Stimulated activated CD4-positive, alpha-beta T cell treated with anti-CD3 and anti-CD28 coated beads, Interleukin-2, amount 100 ng/mL, for 24 hours (primary cell): ENCODE measurements at places on chromosomes 4 and X.

GRCh38 chr4:52164116-52164515, 113.0 kb downstream of the SPATA18 start:
- no peak for DNase-seq

DNA sequence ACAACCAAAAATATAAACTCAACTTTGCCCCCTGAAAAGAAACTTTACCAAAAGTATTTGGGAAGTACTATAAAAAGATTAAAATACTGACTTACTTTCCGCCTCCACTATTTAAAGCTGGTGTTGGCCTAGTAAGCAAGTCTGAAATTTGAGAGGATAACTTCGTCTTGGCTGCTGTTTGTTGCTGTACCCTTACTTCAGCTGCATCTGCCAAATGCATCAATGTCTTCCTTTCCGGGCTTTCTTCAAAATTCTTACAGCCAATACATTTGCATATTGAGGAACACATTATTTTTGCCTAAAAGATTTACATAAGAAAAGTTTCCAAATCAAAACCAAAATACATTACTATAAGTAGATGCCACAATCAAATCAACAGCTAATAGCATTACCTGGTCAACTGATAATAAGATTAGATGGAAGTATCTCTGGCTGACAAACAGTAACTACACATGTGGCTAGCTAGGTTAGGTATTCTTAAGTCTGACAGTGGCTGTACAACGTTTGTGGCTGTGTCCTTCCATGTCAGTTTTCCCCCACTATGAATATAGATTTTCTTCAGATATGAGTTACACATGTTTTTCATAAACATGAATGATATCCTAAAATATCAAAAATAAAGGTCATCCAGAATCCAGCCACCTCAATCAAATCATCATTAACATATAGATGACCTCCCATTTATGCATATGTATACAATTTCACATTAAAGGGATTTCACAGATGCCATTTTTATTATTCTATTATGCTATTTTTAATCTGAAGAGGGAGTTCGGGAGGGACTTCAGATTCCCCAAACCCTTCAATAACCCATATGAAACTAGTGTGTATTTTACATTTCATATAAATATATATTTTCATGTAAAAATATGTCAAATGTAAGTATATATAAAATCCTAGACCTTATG, 30.6 kb downstream of the THAP9 start:
- no peak for DNase-seq

DNA sequence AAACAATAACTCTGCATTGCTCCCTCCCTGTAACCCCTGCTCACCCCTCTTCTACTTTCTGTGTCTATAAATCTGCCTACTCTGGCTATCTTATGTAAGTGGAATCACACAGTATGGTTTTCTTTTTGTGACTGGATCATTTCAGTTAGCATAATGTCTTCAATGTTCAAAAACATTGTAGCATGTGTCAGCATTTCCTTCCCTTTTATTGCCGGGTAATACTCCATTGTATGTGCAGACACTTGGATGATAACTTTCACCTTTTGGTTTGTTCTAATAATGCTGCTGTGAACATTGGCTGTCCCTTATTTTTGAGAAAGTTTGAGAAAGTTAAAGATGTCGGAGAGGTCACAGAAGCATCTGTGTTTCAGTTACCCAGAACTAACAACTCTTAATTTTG, 60.6 kb upstream of the TLR2 start:
- DNase-seq: no peak

GRCh38 chr4:185711726-185712125, 100.3 kb downstream of the SORBS2 start:
- DNase-seq: no peak

DNA sequence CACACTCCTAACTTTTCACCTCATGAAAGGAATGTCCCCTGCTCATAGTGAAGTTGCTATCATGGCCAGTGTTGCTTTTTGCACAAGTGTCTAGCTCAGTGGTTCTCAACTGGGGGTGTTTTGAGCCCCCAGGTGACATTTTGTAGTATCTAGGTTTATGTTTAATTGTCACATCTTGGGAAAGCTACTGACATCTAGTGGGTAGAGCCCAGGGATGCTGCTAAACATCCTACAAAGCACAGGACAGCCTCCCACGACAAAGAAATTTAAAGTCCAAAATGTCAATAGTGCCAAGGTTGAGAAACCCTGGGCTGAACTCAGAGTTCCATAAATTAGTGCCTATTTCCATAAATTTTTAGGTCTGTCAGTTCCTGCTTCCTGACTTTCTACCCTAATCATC, 70.7 kb upstream of the HCCS start:
- no peak for DNase-seq

GRCh38 chr4:186669735-186670134, 53.9 kb downstream of the FAT1 start:
- DNase-seq: no peak

GRCh38 chrX:22629105-22629725, 356.5 kb downstream of the CBLL2 start:
- DNase-seq: no peak

GRCh38 chr4:1752284-1753041, 31.1 kb downstream of the TACC3 start:
- DNase-seq: no peak

DNA sequence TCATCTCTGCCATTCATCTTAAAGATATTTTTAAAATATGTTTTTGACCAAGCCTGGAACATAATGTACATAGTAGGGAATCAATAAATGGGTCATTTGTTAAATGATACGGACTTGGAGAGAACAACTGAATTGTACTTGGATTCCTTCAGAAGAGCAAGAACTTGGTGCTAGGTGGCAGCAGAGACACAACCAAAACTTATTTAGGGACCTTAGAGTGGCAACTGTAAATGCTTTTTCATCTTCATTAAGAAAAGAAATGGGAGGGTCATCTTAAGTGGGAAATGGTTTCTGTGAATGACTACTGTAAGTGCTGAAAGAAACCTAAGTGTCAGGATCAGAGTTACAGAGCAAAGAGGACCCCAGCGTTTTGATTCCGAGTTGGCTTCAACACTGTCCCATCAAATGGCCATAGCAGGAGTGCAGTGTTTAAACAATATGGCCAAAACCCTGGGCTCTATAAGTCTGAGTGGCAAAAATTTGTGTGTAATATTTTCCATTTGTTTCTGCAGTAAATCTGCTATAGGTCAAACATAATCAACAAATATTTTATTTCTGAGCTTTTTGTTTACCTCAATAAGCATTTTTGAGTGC, 213.6 kb downstream of the PALLD start:
- DNase-seq: no peak

DNA sequence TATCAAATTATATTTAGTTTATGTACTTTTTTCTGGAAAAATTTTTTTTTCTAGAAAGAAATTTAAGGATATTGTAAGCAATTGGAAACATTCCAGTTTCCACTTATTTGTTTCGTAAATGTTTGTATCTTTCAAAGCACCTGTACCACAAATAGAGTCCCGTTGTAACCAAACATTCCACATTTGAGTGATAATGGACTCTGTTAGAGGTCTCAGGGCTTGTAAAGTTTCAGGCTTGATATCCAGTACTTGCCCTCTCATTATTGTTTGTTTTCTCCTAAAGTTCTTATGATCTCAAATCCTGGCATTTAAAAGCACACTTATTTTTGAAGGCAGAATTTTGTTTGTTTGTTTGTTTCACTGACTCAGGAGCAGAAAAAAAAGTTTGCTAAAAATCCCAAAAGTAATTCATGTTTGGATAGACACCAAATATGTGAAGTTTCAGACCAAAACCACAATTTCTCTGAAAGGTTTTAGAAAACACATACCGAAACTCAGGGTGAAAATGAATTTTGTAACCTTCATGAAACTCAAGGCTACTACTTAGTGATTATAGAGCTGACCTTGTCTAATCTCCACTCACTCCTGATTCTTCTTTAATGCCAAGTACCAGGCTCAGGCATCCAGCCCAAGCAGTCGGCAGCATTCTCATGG, 5.7 kb upstream of the TMEM192 start:
- DNase-seq: no peak

GRCh38 chr4:19514276-19515070, 737.2 kb upstream of the SLIT2 start:
- no peak for DNase-seq

GRCh38 chrX:123881330-123881729, 21.5 kb downstream of the XIAP start:
- DNase-seq: no peak

DNA sequence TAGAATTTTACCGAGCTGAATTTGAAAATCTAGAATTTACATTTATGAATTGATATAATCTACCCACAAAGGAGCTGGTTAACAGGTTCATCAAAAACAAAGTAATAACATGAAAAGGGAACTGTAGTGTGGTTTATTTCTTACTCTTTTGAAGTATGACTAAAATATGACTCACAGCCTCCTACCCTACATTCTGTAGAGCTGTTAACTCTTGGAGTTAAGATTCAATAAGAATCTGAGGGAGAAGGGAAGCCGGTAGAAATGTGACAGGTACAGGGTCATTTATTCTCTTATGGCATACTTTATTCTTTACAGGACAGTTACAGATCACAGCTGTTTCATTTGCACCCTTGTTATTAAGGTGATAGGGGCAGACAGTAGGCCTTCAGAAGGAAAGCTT, 132.2 kb upstream of the FAM47B start:
- no peak for DNase-seq

GRCh38 chr4:184807797-184808712, 17.7 kb downstream of the ACSL1 start:
- DNase-seq: no peak

DNA sequence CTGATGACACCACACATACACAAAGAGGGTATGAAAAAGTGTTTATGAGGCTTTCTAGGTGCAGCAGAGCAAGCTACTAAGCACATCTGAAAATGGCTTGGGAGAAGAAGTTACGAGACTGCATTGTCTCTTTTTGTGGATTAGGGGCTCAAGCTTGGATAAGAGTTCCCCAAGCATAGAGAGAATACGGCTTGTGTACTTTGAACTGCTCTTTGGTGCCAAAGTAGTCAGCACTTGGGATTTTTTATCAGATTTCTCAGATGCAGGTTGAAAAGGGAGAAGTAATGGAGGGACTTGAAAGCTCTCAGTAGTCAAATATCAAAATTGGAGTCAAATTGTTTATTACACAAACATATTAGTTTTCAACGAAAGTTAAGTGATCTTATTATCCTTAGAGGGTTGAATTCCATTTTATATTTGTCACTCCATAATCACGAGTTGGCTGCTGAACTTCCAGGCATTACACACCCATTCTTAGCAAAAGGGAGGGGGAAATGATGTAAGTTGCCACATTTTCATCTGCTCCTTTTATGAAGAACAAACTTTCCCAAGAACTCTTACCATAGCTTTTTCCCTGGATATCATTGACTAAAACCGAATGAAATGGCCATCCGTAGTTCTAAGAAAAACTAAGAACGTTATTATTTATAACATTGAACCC, 1904.9 kb downstream of the PCDH7 start:
- DNase-seq: no peak

- peak; percentile 18 for DNase-seq
Measured at GRCh38 chr4:113684534-113685091, 76.9 kb downstream of the CAMK2D start.

DNA sequence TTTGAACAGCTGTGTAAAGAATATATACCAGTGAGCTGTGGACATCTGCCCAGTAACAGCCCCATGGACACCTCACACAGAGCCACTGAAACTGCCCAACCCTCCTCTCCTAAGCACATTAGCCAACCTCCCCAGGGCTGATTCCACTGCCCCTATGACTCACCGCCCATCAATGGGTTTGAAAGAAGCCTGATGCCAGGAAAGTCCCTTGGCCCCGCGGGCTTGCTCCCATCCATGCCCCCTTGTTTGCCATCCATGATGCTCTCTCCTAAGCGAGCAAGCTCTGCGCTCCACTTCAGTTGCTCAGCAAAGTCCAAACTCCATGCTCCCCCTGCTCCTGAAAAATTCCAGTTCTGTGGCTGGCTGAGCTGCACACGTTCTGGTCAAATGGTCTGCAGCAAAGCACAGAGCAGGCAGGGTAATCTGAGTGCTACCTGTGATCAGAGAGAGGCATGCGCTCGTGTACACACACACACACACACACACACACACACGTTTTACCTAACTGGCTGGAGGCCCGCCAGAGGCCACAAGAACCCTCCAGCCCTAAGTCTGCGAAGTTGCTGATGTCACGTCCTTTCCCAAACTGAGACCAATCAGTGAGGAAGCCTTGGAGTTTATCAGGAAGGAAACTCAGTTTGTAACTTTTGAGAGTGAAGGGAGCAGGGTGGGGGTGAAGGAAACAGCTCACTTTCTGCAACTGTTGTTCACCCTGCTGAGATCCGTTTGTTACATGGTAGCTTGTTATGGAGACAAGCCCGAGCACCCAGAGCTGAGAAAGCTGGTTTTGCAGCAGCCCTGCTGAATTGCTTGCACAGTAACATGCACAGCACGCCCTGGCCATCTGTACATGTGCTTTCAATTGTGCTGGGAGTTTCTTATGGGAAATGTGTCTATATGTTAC, at the start of gene ASB9:
ASB9 (minus strand) TSS at position 466 of the 904 bp plus-strand sequence; CDS start at position 257, 209 bp downstream.
- DNase-seq: no peak

GRCh38 chr4:26176598-26177149, 144.1 kb upstream of the RBPJ start:
- no peak for DNase-seq

GRCh38 chrX:24377911-24378468, 17.6 kb downstream of the SUPT20HL1 start:
- DNase-seq: no peak

DNA sequence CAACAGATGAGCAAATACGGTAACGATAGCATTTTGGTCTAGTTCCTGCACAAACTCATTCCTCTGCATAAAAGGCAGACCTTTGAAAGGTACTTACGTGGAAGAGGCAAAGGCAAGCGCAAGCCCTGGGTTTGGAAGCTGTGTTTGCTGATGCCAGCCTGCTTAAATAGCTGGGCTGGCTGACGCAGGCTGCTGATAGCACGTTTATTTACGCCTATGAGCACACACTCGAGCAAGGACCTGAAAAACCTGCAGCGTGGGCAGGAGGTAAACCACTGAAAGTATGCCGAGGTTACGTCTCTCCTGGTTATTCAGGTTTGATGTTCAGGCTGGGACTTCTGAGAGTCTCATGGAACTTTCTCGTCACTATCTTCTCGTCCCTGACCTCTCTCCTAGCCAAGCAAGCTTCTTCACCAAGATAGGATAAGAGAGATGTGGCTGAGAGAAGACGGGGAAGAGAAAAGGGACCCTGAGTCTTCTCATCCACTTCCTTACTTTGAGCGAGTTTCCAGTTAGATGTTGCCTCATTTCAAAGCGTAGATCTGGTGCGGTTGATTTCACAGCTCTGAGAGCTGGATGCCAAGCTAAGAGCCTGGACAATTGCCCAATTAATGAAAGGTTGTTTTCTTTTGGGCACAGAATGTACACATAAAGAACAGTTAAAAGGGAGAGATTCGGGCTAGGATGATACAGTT, at the start of gene HOPX:
HOPX (minus strand) TSS at position 139 of the 695 bp plus-strand sequence. CDS start 23,480 bp downstream, outside the sequence.
- peak; percentile 73 for DNase-seq

GRCh38 chrX:112865464-112866025, 24.9 kb upstream of the AMOT start:
- DNase-seq: no peak

DNA sequence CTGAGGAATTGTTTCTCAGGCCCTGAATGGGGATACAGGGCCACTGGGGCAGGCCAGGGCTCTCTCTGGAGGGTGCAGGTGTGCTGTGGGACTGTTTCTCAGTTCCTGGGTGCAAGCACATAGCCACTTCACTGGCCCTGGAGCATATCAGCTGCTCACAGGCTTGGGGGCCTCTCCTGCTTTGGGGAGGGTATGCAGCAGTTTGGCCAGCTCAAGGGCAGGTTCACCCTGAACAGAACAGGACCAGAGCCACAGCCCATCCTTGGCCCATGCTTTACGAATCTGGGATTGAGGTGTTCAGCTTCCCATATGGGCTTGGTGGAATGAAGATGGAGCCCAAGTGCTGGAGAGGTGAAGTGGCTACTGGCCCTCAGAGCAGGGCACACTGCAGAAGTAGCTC, 186.5 kb downstream of the FBXO8 start:
- DNase-seq: no peak
